Fibroblast of the aortic adventitia (primary cell): ENCODE measurements at places on chromosomes 6 and 20. TPM values are rescaled to one million over a fixed set of nuclear protein-coding genes. Genes with fewer than 3 reads are reported as not detected.

- DNase-seq: peak; percentile 45
These were observed 528 bp downstream of the NUDT3 start for GRCh38 chr6:34391786-34392496.

DNA sequence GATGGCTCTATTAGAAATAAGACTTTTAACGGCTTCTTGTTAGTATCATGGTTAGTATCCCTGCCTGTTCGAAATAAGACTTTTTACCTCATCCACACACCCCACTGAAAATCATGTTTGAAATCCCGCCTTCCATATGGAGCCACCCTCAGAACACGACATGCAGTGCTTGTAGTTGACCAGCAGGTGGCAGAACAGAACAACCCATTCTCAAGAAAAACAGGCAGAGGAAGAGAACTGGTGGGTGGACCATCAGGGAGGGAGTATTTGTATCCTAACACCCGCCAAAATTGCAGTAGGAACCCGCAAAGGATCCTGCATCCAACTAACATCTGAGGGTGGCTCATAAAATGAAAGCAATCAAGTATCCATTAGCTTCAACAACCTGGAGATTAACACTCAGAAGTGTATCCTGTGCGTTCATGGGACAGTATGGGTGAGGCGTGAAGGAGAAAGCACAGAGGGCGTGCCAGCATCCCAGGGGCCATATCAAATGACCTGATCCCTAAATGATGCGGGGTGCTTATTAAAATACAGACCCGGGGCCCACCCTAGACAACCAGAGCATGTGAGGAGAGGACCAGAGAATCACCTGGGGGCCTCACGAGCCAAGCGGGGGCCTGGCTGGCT lies 89.6 kb upstream of the NHSL1 start:
- peak; percentile 89 for DNase-seq

DNA sequence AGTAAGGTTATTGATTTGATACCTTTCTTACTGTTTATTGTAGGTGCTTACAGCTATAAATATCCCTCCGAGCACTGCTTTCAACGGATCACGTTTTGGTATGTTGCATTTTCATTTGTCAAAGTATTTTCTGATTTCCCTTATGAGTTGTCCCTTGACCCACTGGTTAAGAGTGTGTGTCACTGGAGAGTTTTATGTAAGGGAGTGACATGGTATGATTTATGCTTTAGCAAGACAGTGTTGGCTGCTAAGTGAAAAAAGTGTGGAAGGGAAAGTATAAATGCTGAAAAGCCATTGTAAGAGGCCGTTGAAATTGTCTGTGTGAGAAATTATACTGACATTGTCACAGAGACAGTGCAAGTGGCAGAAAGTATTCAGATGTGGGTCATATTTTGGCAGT lies 72.0 kb downstream of the SYCP2 start:
- no peak for DNase-seq

GRCh38 chr6:45442716-45443115 lies 65.0 kb upstream of the SUPT3H start:
- no peak for DNase-seq

Gene HRH3
- total RNA-seq: not detected in 2 replicates

Gene NOX3
- total RNA-seq: not detected in 2 replicates

Gene SOX4
- total RNA-seq: 12.4 and 66.9 TPM in 2 replicates
